Muscle of back (tissue), 13 donors: ENCODE measurements at places on chromosomes 3 and 15.
A peak's percentile ranks its signal among the peaks of the same experiment; 100 is the strongest.

DNA sequence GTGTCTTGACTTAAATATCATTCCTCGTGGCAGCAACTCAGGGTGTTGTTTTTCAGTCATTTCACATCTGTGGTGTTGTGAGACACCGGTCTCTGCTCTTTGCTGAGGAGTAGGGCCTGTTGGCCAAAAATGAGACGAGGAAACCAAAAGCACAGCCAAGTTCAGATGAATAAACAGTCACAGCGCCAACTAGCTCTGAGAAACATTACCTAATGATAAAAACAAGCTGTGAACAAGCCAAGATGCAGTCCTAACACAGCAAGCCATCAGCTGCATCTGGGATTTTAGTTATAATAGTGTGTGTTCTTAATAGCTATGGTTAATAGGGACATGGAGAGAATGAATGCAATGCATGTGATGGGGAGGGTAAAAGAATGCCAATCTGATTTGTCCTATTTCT, 843.4 kb upstream of the DPPA4 start:
- peak; percentile 94 for DNase-seq

GRCh38 chr15:83710452-83710851, 56.5 kb downstream of the ADAMTSL3 start:
- no peak for DNase-seq

DNA sequence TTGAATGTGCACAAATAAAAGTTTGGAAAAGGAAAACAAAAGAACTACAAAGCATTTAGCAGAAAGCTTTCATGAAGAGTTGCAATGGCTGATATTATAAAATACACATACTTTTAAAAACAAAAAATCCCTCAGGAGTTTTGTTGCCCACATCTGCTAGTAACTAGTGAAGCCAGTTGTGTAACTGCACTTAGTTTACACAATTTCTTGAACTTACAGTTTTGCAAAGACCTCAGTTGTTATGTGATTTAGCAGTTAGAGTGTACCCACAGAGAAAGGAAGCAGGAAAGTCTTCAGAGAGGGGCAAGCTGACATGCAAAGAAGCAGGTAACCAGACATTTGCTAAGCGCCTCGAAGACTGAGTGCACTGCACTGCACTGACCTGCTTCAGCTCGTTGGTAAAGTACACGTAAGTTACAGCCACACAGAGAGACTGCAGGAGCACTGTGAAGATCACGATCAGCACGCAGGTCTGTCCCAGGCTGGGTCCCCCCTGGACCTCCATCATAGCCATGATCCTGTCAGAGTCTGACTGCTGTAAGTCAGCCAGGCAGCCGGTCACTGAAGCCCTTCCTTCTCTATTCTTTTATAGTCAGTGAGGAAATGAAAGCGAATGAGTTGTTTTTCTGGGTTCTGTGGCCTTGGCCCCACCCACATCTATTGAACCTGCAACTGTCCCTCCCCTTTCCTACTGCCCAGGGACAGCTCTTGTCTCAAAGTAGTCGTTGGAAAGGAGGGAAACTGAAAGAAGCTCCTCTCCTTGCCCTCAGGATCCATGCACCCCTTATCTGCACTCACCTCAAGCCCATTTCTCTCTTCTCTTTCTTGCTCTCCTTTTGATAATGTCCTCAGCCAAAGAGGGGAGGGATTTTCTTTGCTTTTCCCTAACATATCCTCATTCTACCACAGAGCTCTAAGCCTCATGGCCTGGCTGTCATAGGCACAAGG, at the start of gene TNFSF10:
TNFSF10 (minus strand) TSS at position 560 of the 948 bp plus-strand sequence; CDS start at position 514, 46 bp downstream.
- peak; percentile 61 for DNase-seq

- no peak for DNase-seq
Observed at GRCh38 chr3:105166893-105167292, 199.8 kb upstream of the ALCAM start.

DNA sequence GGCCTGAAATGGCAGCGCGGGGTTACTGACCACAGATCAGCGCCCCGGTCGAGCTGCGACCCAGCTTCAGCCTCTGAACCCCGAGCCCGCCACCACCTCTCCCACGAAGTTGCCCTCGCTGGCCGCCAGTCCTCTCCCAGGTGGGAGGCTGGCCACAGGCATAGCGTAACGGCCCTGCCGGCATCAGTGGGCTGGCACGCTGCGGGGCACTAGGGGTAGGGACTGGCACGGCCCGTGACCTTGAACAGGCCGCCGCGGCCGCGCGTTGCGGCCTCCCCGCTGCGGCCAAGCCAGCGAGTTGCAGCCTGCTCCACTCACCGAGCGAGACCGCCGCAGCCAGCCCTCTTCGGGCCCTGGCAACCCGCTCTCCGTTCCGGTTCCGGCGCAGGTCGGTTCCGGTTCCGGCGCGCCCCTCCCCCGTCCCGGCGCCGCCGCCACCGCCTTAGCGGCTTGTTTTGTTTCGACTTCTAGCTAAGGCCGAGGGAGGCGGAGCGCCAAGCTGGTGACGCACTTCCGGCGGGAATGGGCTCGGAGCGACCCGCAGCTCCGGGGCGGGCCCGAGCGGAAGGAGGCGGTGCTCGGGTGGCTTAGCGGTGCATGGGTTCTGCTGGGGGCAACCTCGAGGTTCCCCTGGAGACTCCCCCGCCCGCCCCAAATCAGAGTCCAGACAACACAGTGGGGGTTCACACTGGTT, at the start of gene USP19:
USP19 (minus strand) TSS at position 386 of the 694 bp plus-strand sequence. CDS start 1,678 bp downstream, outside the sequence.
- peak; percentile 93 for DNase-seq

GRCh38 chr15:99717161-99718009, 15.9 kb downstream of the LYSMD4 start:
- DNase-seq = peak; percentile 94

GRCh38 chr3:126781406-126781805, 77.4 kb downstream of the CHCHD6 start:
- DNase-seq = peak; percentile 39

DNA sequence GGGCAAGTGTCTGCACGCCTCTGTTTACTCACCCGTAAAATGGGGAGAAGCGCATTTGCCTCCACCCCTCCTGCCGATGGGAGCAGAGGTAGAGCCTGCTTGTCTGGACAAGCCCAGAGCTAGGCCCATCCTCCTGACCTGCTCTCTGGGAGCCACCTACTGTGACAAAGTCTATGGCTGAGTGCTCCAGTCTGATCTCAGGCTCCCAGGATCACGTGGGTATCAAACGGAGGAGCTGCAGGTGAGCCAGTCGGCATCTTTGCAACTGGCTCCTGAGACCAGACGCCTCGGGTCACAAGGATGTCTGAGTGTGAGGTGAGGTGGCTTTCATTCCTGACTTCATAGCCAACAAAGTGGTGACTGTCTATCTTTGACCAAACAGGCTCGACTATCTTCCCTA, 2.1 kb upstream of the ALDH1A3 start:
- no peak for DNase-seq

GRCh38 chr3:152379415-152380042, 110.8 kb downstream of the MBNL1 start:
- no peak for DNase-seq

- DNase-seq = no peak
Observed at GRCh38 chr3:190562866-190563510, 49.1 kb downstream of the IL1RAP start.

DNA sequence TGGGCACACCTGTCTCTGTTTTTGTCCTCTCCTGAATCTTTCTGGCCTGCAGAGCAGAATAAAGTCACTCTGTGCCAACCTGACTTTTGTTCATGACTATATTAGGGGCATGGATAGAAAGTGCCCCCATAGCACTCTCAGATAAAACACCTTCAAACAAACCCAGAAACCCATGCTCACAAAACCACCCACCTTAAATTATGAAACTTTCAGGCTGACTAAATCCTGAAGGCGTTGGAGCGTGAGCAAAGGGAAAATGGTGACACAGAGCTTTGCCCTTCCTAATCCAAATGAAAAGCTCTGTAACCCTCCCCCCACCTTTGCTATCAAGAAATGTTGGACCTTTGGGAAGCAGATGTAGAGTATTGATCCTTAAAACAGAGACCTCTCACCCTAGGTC, 138.9 kb downstream of the IGF1R start:
- DNase-seq = no peak
